ENCODE measurements at places on chromosomes 4 and X.

DNA sequence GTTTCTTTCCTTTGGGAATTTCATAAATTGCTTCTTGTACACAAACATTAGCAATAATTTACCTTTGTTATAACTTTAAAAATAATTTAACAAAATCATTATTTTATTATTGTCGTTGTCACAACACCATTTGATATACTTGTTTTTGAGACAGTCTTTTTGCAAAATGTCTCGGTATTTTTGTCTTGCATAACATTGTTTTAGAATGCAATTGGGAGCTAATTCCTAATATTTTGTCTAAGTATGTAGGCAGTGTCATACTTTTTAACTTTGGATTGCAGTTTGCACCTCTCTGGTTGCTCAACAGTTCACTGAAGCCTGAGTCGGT, 340 bp upstream of the CFAP299 start:
- DNase-seq, result no peak

DNA sequence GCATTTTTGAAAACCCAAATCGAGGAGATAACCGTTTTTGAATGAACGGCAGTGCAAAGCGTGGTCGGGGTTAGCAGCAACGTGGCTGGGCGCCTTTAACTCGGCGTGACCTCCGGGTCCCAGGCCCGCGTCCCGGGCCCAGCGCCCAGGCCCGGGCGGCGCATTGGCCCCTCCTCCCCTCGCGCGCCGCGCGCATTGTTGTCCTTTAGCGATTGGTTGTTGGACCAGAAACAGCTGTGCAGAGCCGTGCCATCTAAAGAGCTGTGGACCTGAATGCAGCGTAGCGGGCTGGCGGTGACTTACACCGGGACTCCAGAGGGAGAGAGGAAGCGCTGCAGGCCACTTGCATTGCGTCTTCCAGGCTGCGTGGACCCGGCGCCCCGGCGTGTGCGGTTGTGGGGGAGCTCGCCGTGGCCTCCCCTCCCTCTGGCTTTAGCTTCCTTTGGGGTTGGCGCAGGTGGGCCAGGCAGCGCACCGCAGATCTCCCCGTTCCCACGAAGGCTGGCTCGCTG, at the start of gene STOX2:
STOX2 (plus strand) TSS at position 227 of the 512 bp plus-strand sequence. CDS start 1,484 bp downstream, outside the sequence.
- no peak for DNase-seq

GRCh38 chr4:40681600-40681999, 51.9 kb upstream of the RBM47 start:
- no peak for DNase-seq

GRCh38 chr4:147674496-147674895, 9.5 kb downstream of the PRMT9 start:
- no peak for DNase-seq

- no peak for DNase-seq
Measured at GRCh38 chr4:56220261-56220660, 167.0 kb downstream of the AASDH start.

DNA sequence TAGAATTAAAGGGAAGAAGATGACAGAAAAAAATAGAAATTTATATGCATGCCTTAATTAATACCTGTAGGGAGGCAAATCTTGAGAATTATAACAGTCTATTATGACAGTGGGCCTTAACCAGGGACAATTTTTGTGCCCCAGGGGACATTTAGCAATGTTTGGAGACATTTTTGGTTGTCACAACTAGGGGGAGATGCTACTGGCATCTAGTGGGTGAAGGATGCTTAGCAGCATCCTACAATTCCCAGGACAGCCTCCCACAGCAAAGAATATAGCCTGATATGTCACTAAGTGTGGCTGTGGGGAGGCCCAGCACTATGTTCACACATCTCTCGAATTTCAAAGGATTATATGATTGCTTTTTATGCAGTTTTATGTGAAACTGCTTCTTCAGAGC, 10.5 kb downstream of the GPR82 start:
- no peak for DNase-seq

DNA sequence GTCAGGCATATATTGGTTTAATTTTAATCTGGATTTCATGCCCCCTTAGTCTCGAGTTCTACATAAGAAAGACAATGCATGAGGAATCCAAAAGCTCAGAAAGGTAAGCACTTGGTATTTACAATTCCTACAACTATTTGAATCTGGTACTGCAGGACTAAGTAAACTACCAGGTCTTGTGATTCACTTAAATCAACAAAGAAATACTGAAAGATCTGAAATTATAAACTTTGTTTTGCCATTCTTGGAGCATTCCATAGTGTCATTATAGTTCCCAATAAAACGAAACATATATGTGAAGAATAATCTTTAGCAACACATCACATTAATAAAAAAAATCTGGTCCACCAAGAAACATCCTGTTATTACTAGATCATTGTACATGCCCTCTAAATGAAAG, 482.3 kb downstream of the ANKRD50 start:
- no peak for DNase-seq

DNA sequence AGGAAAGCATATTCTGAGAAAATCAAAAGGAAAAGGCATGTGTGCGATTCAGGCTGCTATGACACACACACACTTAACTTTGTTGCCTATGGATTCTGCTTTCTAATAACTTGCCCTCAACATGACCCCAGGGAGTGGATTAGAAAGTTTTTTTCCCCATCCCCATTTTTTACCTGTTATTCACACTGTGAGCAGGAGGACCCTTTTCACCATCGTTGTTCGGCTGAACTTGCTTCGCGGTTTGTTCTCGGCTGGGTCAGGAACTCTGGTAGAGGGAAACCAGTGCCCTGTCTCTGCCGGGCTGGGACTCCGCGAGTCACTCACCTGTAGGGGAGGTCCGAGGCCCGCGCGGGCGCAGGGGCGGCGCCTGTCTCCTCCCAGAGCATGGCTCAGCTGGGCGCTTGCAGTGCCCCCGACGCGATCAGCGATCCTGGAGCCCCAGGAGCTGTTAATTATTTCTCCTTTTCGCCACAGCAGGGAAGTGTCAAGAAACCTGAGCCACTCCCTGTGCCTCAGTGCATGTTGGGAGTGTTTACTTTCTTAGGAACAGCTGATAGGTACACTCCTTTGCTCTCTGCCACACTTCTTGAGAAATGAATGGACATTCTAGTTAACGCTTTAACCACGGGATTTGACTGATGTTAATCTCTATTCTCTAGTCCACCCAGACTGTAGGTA, at the start of gene RASSF6:
RASSF6 (minus strand) TSS at position 322 of the 678 bp plus-strand sequence. CDS start 8,641 bp downstream, outside the sequence.
- DNase-seq, result no peak

DNA sequence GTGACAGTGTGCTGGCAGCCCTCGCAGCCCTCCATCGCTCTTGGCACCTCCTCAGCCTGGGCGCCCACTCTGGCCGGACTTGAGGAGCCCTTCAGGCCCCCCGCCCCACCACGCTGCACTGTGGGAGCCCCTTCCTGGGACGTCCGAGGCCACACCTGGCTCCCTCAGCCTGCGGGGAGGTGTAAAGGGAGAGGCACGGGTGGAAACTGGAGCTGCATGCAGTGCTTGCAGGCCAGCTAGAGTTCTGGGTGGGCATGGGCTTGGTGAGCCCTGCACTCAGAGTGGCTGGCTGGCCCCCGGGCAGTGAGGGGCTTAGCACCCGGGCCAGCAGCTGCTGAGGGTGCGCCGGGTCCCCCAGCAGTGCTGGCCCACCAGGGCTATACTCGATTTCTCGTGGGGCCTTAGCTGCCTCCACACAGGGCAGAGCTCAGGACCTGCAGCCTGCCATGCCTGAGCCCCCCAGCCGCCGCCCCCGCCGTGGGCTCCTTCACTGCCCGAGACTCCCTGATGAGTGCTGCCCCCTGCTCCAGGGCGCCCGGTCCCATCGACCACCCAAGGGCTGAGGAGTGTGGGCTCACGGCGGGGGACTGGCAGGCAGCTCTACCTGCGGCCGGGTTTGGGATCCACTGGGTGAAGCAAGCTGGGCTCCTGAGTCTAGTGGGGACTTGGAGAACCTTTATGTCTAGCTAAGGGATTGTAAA, 1672.7 kb upstream of the PCDH7 start:
- no peak for DNase-seq

DNA sequence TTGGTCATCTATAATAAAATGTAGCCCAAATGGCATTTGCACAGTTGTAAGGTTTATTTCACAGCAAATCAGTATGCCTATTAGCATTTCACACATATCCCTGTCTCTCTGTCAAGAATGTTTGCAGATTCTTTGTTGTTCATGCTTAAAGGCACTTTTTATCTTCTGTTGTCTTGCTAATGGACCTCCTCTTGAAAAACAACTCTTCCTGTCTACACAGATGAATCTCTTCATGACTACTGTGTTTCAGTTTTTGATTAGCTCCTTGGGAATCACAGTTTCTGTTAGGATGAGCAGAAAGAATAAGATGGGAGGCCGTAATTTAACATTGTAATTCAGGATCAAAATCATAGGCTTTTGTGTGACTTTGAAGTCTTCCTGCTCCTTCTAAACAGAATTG, 35.5 kb upstream of the SLC4A4 start:
- DNase-seq, result no peak

DNA sequence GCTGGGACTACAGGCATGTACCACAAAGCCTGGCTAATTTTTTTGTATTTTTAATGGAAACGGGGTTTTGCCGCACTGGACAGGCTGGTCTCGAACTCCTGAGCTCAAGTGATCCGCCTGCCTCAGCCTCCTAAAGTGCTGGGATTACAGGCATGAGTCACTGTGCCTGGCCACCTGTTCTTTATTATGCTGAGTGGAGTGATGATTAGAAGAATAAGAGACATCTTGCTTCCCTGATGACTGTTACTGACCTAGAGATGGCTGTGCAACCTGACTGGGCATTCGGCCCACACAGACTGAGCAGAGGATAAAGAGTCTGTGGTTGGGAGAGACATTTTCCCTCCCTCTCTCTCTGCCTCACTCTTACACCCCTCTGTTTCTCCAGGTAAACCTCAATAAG, 56.7 kb downstream of the SPINK2 start:
- no peak for DNase-seq

GRCh38 chrX:109448282-109448938, 33.5 kb downstream of the GUCY2F start:
- DNase-seq, result no peak

GRCh38 chrX:119071381-119071780, 1.4 kb upstream of the CT47C1 start:
- no peak for DNase-seq

GRCh38 chr4:5814421-5814820, 78.5 kb downstream of the CRMP1 start:
- DNase-seq, result no peak

GRCh38 chr4:153713866-153714646, 30.0 kb downstream of the TLR2 start:
- no peak for DNase-seq

GRCh38 chr4:165512424-165512823, 133.6 kb downstream of the CPE start:
- no peak for DNase-seq

DNA sequence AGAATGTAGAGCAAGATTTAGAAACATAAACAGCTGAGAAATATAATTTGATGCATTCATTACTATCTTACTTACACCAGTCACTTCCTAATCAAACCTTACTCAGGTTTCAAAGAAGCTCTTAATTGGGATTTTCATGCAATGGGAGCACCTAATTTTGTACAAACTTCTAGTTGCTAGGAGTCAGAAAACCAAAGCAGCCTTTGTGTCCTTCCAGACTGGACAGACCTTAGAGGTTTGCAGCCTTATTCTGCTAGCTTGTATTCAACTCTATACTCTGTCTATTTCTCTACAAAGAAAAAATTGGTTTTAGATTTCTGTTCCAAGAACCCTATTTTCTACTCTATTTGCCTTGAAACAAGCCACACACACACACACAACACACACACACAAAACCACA, 19.4 kb downstream of the GABRA2 start:
- DNase-seq, result no peak

DNA sequence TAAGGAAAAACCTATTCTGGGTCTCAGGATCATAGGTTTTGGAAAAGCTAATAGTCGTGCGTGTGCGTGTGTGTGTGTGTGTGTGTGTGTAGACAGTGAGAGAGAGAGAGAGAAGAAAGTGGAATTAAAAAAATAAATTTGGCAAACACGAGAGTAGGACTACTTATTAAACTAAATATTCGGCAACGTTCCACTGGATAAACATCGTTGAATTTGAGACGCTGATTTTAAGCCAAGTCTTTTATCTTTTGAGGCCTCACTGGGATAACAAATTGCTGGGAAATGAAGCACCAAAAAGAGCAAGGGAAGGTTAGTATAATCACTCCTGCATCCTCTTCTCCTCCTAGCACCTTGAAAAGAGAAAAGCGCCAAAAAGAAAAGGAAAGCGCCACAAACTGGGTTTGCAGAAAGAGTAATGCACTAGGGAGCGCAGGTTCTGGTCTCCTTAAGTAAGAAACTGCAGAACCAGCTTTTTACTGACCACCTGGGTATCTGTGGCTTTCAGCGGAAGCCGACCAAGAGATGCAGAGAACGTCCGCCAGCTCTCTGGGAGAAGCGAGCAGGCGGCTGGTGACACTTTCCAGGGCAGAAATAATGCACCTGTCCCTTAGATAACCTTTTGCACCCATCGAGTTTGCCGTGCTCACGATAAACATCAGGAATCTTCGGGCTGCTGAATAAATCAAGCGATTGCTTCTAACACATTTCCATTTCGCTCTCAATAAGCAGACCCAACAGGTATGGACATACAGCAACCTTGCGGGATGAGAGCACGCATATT, 3.4 kb downstream of the ATOH1 start:
- no peak for DNase-seq

DNA sequence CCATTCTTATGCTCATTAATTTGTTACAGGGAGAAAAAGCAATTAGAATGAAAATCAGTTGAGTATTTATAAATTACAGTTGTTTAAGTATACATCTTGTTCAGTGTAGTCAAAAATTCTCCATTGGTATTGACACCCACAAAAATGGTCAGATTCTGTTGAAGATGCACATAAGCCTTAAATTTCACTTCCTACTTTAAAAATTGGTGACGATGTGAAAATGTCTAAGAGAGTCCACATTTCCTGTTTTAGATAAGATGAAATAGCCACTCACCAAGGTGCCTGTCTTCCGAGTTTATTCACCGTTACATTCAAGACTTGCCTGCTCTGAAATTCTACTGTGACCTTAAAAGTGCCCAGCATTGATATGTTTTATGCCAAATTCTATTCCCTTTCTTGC, 93.6 kb downstream of the GPR143 start:
- no peak for DNase-seq

DNA sequence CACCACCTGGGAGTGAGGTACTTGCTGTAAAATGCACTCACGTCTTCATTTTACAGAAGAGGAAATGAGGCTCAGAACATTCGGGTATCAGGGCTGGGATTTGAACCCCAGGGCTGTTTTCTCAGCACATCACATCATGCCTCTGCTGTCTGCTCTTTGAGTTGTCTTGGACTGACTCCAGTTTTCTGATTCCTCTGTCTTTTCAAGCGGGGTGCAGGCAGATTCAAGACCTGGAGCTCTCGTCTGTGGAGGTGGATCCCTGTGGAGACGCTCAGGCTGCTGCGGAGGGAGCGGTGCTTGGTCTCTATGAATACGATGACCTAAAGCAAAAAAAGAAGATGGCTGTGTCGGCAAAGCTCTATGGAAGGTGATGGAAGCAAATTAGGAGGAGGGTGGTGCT, 6.3 kb downstream of the LAP3 start:
- no peak for DNase-seq

GRCh38 chrX:112759512-112759911, 79.8 kb upstream of the LHFPL1 start:
- no peak for DNase-seq

GRCh38 chr4:176189891-176190795, 5.2 kb downstream of the SPATA4 start:
- DNase-seq, result no peak

Data from GM12892 (cell line).